ENCODE measurements at places on chromosomes 7 and 10.
A peak's percentile ranks its signal among the peaks of the same experiment; 100 is the strongest.

GRCh38 chr7:55549457-55549856 is 22.8 kb downstream of the VOPP1 start:
- DNase-seq: no peak

GRCh38 chr7:76302347-76303201 is at the start of gene HSPB1:
Gene HSPB1, plus strand, starts transcription at chr7:76302673. Its CDS starts 40 bp downstream, at chr7:76302713.
- peak; percentile 61 for DNase-seq

DNA sequence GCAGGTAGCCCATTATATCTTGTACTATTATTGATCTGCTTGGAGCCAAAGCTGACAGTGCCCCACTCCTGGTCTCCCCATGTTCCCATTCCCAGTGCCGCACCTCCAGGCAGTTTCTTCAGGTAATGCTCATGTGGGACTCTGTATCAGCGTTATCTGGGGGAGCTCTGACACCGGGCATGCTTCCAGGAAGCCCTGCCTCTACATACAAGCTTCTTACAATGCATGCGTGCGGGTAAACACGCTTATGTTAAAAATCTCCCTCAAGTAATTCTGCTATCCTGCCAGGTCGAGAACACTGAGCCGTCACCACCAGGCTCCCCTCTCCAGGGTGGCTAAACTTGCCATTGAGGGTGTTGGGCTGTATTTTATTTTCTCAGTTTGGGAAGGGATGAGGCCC is 61.6 kb upstream of the LBX1 start:
- DNase-seq: no peak

- peak; percentile 18 for DNase-seq
Observed at GRCh38 chr10:124935946-124936345, 6.0 kb upstream of the ZRANB1 start.

DNA sequence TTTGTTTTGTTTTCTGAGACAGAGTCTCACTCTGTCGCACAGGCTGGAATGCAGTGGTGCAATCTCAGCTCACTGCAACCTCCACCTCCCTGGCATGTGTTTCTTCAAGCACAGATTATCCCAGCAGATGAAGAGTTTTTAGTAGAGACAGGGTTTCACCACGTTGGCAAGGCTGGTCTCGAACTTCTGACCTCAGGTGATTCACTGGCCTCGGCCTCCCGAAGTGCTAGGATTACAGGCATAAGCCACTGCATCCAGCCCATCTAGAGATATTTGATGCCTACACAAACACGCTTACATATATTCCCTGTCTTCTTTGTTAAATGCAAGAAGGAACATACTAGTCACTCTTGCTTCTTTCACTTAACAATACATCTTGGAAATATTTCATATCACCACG is 5.9 kb upstream of the PTF1A start:
- DNase-seq: no peak

- DNase-seq: no peak
Observed at GRCh38 chr10:21213381-21213780, 312.1 kb downstream of the SKIDA1 start.

GRCh38 chr10:38007991-38008390 is 2.5 kb upstream of the ZNF33A start:
- DNase-seq: no peak

- no peak for DNase-seq
Observed at GRCh38 chr10:62869958-62870357, 53.8 kb upstream of the EGR2 start.

All from stimulated activated CD4-positive, alpha-beta T cell treated with anti-CD3 and anti-CD28 coated beads, Interleukin-2, amount 100 ng/mL, for 24 hours (primary cell).